ENCODE measurements at places on chromosomes 4 and X.

DNA sequence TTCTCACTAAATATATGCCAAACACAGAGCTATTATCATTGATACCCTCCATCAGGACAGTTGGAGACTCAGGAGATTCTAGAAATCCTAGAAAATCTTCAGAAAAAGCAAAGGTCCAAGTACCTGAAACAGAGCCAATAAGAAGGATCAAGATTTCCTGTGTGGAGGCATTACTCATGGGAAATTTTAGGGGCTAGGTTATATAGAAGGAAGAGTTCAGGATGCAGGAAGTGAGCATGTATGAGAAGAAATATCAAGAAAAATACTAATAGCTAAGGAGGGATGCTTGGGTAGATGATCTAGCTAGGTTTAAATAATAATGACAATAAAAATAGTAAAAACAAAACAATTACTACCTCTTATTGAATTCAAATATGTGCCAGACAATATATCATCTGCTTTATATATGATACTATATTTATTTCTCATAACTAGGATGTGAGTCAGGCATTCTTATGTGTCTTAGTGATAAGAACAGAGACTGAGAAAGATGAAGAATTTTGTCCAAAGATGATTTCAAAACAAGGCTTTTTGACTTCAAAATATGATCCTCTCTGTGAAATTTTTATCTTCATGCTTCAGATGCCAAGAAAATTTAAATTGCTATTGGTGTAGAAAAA, 66.4 kb upstream of the HHIP start:
- DNase-seq, result no peak

DNA sequence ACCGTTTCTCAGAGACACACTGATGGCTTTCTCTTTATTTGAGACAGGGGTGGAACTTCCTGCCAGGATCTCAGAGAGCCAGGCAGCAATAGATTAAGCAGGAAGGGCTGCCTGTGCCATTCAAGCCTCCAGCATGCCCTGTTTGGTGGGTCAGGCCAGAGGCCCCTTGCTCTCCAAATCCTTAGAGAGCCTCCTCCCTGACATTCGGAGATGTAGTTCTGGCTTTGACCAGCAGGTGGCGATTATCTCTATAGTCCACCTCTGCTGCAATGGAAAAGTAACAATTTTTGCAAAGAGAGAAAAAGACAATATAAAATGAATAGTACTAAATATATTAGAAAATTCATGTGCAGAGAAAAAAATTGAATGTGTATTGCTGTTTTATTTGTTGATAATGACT, 93.9 kb downstream of the NXF2B start:
- DNase-seq, result no peak

- no peak for DNase-seq
These were observed 42.3 kb upstream of the SRD5A3 start for GRCh38 chr4:55303760-55304165.

DNA sequence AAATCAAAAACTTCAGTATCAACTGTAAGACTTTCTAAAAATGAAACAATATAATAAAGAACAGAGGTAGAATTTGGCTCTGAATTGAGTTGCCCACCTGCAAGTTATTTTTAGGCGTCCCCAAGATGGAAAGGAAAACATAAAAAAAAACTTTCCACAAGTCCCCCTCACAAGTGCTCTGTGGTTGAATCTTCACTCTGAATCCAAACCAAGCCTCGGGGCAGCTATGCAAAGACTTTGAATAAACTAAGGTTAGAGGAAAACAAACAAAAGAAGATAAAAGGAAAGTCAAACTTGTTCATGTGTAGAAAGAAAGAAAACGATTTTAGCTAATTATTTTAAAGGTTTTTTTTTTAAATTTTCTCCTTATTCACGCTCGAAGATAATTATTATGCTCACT, 372.4 kb upstream of the SLIT2 start:
- DNase-seq, result no peak
